ENCODE measurements at places on chromosomes 6 and 20. TPM values are rescaled to one million over a fixed set of nuclear protein-coding genes. Genes with fewer than 3 reads are reported as not detected.

KCNQ5 gene
- total RNA-seq = 0.15 TPM

TSPO2 gene
- not detected for total RNA-seq

GRCh38 chr6:166162599-166163342 lies 4.9 kb downstream of the TBXT start:
- DNase-seq = no peak

DNA sequence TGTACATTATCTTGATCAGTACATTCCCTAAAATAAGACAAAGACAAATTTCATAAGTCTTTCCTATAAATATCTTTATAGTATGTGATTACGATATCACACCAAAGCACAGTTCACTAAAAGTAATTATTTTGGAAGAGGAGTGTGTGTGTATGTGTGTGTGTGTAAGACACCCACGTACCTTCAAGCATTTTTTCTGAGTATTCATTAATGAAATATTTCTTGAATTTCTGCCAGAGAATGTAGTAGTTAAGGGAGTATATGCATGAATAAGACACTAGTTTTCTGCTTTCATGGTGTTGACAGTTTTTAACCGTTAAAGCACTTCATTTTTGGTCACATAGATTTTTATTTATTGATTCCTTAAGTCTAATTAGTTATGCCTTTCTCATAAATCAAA lies 36.8 kb downstream of the MANEA start:
- no peak for DNase-seq

OPRL1 gene
- total RNA-seq = 0.90 TPM

DUSP15 gene
- total RNA-seq = 6.7 TPM

SERAC1 gene
- total RNA-seq = 7.6 TPM

DNA sequence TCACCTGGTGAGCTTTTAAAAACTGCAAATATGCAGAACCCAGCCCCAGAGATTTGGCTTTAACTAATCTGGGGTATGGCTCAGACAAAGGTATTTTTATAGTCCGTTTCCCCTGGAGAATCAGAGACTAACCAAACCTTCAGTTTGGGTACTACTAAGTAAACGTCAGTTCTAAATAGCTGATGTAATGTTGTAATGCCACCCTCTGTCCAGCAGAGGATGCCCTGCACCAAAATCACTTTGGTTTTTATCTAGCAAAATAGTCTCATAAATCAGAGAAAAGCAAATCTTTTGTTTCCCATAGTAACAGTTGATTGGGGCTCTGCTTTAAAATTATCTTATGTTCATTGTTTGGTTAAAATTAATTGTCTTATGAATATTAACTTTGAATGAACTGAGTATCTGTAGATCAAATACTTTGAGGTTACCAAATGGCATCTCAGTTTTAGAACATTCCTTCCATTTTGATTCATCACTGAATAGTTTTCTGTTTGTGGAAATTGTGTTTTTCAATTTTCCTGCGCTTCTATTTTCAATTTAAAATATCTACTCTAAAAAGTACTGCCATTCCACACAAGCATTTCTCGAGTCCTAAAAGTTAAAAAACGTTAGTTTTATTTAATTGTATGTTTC lies 278.3 kb upstream of the PLCB4 start:
- DNase-seq = no peak

- no peak for DNase-seq
Observed at GRCh38 chr6:169070506-169071176, 183.0 kb downstream of the THBS2 start.

DNA sequence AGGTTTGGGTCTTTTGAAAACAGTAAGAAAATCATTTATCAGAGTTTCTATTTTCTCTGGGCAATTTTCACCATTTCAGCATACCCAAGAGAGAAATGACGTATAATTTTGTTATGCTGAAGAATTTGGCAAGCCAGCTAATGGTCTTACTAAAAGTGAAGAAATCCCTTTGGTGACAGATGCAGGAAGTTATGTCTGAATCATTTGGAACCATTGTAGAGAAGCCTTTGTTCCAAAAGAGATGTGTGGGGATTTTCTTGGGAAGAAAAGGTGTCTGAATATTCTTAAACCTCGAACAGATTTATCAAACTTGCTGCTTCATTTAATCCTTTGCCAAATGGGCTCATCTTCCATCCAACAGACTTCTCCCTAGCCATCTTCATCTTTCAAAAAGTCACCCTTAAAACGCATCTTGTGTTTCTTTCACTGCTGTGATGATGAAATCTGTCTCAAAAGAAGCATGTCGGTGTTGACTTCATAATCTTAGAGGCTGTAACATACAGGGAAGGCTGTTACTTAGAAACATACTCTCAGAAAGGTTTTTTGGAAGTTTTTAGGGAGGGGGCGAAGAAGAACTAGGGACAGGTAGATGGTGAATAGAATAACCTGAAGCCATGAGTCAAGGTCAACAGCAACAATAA lies 39.5 kb downstream of the CITED2 start:
- DNase-seq = no peak

PPP1R3G gene
- not detected for total RNA-seq

GRCh38 chr6:111291336-111292259 lies 191.4 kb downstream of the REV3L start:
- DNase-seq = no peak

- no peak for DNase-seq
Observed at GRCh38 chr6:148682990-148683389, 63.8 kb upstream of the UST start.

NNAT gene
- 43.1 TPM for total RNA-seq

DNA sequence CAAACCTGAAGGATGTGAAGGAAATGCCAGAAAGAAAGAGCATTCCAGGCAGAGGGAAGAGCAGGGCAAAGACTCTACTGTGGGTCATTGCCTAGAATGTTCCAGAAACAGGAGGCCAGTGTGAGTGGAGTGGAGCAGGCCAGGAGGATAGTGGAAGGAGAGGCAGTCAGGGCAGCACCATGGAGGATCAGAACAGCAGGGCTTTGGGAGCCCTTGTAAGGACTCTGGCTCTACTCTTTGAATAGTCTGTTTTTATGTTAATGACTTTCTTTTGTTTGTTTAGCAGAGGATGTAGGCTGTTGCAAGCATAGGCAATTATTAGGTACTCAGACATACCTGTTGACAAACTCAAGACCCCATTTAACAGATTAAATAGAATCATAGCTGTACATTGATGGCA lies 23.6 kb upstream of the FBXL4 start:
- no peak for DNase-seq
